Stimulated activated CD8-positive, alpha-beta memory T cell treated with anti-CD3 and anti-CD28 coated beads, Interleukin-7, amount 100 ng/mL, for 1 hour (primary cell): ENCODE measurements at places on chromosomes 2 and 18.

- no peak for DNase-seq
Measured at GRCh38 chr2:197052356-197052755, 125.8 kb upstream of the PGAP1 start.

DNA sequence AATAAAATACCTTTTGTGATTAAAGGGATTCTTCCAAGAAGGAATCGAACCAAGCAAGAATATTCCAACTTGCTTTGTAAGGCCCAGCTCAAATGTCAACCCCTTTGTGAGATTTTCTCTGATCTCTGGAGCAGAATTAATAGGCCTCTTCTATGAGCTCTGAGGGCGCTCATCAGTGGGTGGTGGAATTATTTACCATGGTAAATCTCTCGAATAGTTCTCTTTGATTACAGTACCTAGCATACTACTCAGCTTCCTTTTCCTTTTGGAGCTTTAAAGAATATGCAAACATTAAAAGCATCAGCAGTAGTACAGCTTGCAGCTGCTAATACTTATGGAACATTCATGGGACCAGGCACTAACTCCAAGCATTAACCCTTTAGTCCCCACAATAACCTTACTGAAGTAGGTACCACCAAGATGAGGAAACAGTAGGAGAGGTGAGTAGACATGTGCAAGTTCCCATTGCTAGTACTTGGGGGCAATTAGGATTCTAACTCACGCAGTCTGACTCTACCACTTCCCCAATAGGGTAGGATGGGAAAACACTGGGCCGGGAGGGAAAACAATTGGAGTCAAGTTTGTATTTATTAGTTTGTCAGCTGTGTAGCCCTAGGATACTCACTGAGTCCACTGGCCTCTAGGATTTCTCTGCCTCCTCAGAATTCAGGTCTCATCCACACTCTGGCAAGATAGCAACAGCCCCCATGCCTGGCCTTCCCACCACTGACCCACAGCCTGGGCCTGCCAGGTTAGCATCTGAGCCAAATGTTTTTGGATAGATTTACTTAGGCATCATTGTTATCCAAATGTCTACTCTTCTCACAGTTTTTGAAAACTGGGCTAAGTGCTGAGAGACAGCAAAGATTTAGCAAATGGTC, 21.7 kb downstream of the ADD2 start:
- DNase-seq = no peak

GRCh38 chr2:218805627-218806026, 23.7 kb downstream of the CYP27A1 start:
- DNase-seq = no peak

DNA sequence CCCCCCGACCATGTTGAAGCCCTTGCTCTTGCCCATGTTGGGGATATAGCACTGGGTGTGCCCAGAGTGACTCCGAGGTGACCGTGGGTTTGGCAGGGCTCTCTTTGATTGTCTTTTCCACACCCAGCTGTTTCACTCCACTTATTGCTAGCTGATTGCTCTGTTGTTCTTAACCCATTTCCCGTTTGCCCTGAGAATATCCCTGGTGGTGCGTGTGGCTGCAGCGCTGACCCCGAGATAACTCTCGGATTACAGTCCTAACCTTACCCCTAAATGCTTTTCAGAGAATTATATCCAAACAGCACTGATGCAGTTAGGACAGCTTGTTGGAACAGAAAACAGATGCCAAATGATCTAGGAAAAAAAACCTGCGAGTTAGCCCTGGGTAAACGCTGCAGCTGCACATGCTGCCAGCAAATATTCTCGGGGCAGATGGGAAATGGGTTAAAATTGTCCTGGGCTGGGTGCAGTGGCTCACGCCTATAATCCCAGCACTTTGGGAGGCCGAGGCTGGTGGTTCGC, 34.3 kb upstream of the SNORC start:
- no peak for DNase-seq

DNA sequence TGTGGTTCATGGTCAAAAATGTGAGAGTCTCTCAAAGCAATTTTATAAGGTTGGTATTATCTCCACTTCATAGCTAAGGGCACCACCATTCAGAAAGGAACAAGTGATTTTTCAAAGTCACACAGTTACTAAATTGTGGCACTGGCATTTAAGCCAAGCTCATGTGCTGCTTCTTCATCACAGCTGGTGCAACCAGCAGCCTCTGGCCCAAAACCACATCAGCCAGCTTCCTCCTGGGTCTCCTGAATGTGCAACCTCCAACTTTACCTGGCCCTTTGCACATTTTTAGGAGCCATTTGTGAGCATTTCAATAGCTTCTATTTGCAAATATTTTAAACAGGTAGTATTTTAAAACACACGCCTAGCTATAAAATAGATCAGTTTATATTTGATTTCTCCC, 293.7 kb downstream of the BCL11A start:
- no peak for DNase-seq

- DNase-seq = no peak
Measured at GRCh38 chr18:24027156-24027827, 12.7 kb downstream of the TTC39C start.

GRCh38 chr2:60992985-60993392, 24.5 kb upstream of the PEX13 start:
- DNase-seq = no peak

GRCh38 chr18:35413163-35413511, 36.0 kb upstream of the ZNF396 start:
- no peak for DNase-seq

- DNase-seq = no peak
Measured at GRCh38 chr2:164706522-164706921, 85.2 kb upstream of the GRB14 start.

DNA sequence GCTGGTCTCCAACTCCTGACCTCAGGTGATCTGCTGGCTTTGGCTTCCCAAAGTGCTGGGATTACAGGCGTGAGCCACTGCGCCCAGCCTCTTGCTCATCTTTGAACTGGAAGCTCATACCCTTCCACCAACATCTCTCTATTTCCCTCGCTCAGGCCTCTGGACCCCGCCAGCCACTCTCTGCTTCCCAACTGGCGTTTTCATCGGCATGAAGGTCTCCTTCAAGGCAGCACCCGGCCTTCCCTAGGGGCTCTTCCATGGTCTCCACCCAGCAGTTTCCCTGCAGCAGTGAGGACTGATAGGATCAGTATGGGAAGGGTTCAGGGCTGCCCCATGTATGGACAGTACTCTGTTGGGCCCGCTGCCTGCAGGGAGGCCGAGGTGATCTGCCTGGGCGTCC, 65.8 kb upstream of the HS6ST1 start:
- DNase-seq = no peak

DNA sequence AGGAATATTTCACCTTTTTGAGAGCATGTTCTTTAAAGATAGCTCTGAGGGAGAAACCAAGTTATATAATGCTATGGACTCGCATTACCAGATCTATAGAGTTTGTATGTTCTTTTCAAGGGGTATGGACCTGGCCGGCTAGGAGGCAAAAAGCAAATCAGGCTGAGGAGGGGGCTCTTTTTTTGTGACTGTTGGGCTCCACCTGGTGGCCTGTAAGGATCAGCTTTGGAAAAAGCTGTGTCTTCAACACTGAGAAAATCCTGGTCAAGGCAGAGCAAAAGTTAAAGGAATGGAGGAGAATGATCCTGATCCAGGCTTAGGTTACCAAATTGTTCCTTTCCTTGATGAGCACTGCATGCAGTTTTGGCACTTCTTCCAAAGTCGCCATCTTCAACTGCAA, 180.5 kb downstream of the DIS3L2 start:
- no peak for DNase-seq

GRCh38 chr18:79556829-79557585, 122.6 kb upstream of the CTDP1 start:
- no peak for DNase-seq

- DNase-seq = no peak
Measured at GRCh38 chr2:190551928-190552327, 17.4 kb upstream of the NEMP2 start.

DNA sequence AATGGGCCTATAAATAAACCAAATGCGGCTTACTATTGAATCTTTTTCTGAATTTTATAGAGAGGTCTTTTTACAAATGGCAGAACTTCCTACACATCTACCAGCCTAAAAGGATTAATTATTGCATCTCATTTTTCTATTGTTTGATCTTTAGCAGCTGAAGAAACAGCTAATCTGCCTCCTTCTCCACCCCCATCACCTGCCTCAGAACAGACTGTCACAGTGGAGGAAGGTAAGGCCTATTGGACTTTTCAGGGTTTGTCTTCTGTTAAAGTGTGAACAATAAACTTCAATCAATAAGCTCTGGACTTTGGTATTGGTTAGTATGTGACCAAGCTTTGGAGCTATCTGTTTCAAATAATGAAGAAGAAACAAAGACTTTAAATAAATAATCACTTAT, 91.0 kb upstream of the UNC80 start:
- no peak for DNase-seq

GRCh38 chr18:28112056-28112470, 64.9 kb downstream of the CDH2 start:
- DNase-seq = no peak

DNA sequence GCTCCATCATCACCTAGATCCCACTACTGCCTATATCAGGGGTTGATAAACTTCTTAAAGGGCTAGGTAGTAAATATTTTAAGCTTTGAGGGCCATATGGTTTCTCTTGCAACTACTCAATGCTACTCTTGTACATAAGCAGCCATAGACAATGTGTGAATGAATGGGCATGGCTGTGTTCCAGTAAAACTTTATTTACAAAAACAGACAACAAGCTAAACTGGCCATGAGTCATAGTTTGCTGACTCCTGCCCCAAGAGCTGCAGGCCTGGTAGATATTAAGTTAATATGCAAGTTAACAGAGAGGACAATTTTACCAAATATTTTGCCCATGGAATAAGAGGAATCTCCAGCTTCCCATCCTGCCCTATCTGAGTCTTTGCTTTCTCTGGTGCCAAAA, 29.8 kb upstream of the MYO3B start:
- no peak for DNase-seq

- DNase-seq = no peak
Measured at GRCh38 chr2:75276093-75277029, 77.0 kb upstream of the TACR1 start.

GRCh38 chr2:65228263-65228750, 676 bp downstream of the ACTR2 start:
- no peak for DNase-seq

- DNase-seq = no peak
Measured at GRCh38 chr18:35474884-35475283, 22.9 kb downstream of the INO80C start.

GRCh38 chr2:186771850-186772463, 77.0 kb downstream of the ZSWIM2 start:
- no peak for DNase-seq

GRCh38 chr18:33817096-33817495, 239.1 kb downstream of the ASXL3 start:
- DNase-seq = no peak

- no peak for DNase-seq
Measured at GRCh38 chr18:32349728-32350395, 120.8 kb downstream of the GAREM1 start.
